Stimulated activated naive CD4-positive, alpha-beta T cell (primary cell): ENCODE measurements at places on chromosomes 1 and 21.

GRCh38 chr1:183121609-183122008 is 64.5 kb upstream of the LAMC2 start:
- no peak for DNase-seq

DNA sequence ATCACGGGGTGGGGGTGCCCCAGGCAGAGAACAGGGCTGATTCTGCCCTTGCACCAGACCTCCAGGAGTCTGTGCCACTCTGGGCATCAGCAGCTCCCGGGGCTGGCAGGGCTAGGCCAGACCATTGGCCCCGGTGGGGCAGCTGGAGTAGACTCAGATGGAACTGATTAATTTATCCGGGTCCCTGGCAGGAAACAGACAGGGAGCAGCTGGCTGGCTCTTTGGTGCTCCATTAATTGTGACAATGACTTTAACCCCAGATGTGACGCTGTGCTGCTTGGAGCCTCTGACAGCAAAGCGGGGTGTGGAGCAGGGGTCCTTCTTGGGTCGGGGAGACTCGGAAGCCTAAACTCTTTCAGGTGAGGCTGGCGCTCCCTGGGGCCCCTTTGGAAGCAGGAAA is 9.5 kb downstream of the EPHA8 start:
- DNase-seq: no peak

DNA sequence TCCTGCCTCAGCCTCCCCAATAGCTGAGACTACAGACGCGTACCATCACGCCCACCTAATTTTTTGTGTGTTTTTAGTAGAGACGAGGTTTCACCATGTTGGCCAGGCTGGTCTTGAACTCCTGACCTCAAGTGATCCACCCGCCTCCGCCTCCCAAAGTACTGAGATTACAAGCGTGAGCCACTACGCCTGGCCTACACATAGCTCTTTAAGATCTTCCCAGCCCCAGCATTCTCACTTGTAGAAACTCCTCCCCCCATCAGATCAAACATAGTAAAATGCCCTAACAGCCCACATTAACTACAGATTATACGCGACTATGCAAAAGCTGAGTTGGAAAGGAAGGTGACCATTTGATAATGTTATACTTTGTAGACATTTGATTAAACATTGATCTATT is 634.8 kb downstream of the MATN1 start:
- no peak for DNase-seq

DNA sequence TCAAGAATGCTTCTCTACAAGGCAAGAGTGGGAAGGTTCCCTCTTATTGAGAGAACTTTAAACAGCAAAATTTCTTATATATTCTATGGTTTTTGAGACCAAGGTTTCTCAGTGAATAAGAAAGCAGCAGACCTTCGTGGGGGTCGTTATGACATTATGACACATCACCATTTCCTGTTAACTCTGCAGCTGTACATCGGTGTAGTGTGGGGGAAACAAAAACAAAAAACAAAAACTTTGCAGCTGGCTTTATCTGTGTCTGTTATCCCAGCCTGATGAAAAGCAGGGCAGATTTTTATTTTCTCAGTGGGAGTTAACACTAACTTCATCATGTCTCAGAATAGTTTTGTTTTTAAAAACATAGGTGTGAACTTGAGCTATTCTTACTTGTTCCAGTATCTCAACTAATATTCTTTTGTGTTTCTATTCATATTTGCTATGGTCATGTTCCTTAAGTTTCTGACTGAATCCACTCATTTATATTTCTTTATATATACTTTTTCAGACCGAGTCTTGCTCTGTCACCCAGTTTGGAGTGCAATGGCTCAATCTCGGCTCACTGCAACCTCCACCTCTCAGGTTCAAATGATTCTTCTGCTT is 2.1 kb downstream of the SDE2 start:
- no peak for DNase-seq

GRCh38 chr1:30462166-30462565 is 261.2 kb downstream of the MATN1 start:
- DNase-seq: no peak

GRCh38 chr1:59409549-59409948 is 112.7 kb downstream of the FGGY start:
- no peak for DNase-seq

DNA sequence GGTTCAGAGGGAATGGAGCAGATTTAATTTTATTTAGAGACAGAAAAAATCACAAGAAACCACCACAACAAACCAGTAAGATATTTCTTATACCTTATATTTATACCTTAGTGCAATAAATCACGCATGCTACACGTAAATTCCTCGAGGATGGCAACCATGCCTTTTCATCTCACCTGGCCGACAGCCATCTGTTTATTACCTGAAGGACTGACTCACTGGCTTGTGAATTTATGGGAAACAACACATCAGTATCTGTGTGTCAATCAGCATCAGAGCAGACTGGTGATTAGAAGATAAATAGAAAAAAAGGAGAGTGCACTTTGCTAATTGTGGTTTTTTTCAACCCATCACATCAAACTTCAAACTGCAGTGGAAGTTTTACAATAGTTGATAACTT is 58.4 kb downstream of the S1PR1 start:
- no peak for DNase-seq

DNA sequence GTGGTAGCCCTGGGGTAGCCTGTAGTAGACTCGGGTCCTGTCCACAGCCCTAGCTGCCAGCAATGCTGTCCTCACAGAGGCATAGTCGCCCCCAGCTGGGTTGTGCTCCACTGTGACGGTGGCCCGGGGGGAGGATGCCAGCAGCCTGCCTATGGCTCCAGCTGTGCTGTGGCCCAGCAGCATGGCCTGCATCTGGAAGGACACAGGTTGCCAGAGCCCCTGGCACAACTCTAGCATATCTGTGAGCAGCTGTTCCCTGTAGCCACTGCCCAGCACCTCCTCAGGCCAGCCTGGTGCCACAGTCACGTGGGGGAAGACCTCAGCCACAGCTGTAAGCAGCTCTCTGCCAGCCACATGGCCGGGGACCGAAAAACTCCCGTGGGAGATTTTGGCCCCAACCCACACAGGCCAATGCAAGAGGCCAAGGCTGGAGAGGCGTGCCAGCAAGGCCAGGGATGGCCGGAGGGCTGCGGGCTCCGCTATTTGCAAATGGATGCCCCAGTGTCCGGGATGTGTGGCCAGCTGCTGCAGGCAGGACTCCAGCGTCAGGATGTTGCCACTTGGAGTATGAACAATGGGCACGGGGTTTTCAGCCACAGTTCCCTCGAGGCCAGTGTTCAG is 13.9 kb downstream of the FAM151A start:
- DNase-seq: no peak
